ENCODE measurements at places on chromosomes 3 and 15.

DNA sequence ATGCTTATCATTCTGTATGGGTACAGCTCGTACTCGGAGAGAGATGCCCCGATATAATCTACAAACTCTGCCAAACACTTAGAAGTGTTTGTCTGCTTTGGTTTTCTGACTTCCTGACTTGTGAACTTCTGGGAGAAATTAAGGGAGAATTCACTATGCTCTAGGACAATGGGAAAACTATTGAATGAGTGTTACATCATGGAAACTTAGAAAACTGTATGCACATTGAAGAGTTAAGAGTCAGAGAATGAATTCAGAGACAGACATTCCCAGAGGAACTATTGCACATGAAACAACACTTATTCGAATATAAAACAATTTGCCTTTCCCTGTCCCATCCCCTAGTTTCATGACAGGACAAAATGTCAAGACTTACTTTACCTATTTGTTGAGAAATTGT, 57.8 kb downstream of the DTWD1 start:
- no peak for DNase-seq

DNA sequence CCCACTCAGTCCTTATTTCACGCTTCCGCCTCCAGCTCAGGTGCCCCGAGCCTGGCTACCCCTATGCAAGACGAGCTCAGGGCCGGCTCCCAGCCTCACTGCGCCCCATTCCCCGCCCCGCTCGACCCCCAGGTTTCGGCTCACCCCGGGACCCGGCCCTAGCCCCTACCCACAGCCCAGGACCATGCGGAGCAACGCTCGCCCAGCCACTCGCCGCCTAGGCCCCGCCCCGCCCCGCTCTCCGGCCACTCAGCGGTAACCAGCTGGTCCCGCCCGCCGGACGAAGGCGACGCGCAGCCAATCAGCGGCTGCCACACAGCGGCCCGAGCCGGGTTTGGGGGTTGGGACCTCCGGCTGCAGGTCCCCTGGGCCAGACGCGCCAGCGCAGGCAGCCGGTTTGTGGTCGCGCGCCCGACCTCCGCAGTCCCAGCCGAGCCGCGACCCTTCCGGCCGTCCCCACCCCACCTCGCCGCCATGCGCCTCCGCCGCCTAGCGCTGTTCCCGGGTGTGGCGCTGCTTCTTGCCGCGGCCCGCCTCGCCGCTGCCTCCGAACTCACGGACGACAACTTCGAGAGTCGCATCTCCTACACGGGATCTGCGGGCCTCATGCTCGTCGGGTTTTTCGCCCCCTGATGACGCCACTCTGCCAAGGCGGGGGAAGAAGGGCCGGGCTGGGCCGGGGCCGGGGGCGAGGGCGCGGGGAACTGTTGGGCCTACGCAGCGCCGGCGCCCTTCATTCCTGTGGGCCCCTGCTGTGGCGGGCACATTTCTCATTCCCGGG, at the start of gene CATSPER2:
Gene CATSPER2, minus strand, starts transcription at position 196 of the 781 bp plus-strand sequence. CDS start 783 bp downstream, outside the sequence.
- DNase-seq, result no peak

- no peak for DNase-seq
Measured at GRCh38 chr3:179513862-179514261, 48.9 kb upstream of the ACTL6A start.

- no peak for DNase-seq
Measured at GRCh38 chr3:148992027-148992634, 791 bp downstream of the GYG1 start.

DNA sequence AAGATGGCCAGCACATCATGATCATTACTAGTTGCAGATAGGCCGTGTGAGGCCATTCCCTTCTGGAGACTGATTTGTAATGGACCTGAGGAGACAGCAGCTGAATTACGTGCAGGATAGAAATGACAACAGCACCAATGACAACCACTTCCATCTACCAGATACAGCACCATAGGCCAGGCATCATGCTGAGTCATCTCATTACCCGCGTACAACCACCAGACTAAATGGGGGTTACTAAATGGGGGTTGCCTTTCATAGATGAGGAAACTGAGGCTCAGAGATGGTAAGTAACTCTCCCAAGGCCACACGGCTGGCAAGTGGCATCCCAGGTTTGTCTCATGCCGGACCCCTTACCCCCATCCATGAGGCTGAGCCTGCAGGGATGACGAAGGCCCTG, 32.8 kb upstream of the FAM107A start:
- DNase-seq, result no peak

DNA sequence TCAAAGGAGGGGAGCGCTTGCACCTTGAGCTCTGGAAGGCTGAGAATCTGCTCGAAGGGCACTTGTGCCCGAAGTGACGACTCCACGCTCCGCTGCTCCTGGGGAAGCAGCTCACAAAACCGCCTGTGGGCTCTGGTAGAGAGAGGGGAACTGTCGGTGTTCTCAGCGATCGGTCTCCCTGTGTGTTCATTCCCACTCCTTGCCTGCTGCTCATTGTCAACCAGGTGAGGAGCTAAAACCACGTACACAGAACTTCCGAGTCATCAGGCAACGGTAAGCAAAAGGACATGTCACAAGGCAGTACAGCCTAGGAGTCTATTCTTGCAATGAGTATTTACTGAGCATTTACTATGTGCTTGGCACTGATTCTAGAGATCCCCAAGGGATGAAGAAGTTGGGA, 1.5 kb downstream of the CIB1 start:
- no peak for DNase-seq

DNA sequence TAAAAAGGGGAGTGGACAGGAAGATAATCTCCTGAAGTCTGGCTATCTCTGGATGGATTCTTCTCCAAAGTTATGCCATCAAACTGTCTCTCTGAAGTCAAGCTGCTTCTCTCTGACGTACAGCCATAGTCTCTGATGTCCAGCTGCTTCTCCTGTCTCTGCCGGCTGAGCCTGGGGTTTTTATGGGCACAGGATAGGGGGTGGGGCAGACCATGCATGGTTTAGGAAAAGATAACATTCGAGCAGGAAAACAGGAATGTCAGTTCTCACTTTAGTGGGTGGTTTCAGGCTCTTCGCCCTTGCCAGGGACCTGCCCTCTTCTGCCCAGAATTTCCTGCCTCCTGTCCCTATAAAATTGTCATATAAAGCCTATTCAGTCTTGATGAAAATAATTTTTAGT, 110.9 kb upstream of the ROBO1 start:
- DNase-seq, result no peak

DNA sequence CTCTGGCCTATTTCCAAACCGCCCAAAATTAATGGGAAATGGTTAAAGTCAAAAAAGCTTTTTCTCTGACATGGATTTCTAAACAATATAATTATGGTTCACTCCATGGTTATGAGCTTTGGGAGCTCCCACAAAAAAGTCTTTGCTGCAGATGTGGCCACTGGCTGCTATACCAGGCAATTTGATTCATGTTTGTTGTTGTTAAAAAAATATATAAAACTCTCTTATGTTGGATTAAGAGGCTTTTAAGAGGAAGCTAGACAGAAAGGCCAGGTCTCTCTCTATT, 258.6 kb downstream of the TIGIT start:
- DNase-seq, result no peak

- no peak for DNase-seq
Measured at GRCh38 chr3:138724443-138724842, 110.3 kb downstream of the PIK3CB start.

GRCh38 chr3:187227658-187228258, 30.5 kb downstream of the RTP1 start:
- no peak for DNase-seq

- DNase-seq, result no peak
Measured at GRCh38 chr15:25743548-25744275, 119.4 kb downstream of the ATP10A start.

DNA sequence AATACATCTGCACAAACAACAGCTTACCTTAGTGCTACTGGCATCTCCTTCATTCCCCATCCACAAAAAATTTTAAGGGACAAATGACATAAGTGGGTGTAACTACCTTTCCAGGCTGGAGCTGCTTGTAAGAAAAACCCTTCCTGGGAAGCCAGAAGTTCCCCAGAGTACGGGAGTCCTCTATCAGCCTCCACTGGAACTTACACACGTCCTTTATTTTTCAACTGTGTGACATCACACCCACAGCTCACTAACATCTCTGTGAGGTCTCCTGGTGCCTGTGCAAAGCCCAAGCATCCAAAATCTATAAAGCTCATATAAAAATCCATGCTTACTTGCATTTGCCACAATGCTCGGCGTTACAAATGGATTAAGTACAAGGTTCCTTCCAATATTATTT, 27.6 kb downstream of the LRIG1 start:
- no peak for DNase-seq

DNA sequence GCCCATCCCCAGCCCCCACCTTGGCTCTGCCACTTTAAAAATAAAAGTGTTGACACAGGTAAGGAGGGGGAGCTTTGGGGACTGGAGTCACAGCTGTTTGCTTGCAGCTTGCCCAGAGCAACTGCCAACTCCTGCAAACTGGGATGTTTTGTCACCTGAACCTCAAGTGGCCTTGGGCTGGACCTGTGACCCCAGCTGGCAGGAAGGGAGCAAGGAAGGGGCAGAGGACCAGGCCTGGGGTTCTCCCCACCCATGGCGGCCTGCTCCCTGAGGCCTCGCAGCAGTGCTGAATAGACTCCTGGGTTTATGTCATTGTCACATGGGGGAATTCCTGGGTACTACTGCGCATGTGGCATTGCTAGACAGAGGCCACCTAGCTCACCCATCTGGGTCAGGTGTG, 246.9 kb upstream of the TLE3 start:
- DNase-seq, result no peak

DNA sequence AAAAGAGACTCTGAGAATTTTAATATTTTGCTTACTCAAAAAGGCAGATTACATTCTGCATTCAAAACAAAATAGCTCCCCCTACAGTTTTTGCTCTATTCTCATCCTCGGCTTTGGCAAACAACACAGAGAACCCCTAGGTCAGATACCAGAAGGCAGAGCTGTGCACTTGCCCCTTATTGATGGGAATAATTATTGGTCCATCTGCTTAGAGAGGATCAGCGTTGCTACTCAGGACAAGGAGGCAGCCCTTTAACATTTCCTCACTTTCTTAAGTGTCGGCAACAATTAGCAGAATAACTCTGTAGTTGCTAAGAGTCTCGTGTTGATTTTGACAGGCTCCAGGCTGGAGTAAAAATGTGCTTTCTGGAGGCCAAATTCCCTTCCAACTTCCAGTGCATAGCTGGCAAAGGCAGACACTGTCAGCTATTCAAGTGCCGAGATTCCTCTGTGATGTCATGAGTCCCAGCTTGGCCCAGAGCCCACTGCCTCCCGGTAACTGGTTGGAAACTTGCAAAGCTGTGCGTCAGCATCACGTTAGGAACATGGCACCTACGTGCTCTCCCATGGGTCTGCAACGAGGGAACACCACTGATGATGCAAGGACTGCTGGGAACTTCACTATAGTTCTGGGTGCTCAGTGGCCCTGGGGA, 482.7 kb upstream of the ADAMTS9 start:
- DNase-seq, result no peak

GRCh38 chr15:57090496-57090859, 172.0 kb downstream of the TCF12 start:
- no peak for DNase-seq

DNA sequence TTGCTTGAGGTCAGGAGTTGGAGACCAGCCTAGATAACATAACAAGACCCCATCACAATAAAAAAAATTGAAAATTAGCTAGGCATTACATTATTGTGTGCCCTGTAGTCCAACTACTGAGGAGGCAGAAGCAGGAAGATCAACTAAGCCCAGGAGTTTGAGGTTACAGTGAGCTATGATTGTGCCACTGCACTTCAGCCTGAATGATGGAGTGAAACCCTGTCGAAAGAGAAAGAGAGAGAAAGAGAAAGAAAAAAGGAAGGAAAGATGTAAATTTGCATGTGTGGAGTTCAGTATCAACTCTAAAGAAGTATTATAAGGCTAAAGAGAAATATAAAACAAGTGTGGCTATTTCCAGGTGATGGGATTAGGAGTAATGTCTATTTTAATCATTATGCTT, 661.4 kb downstream of the RBMS3 start:
- DNase-seq, result no peak

GRCh38 chr3:81643721-81644120, 117.7 kb downstream of the GBE1 start:
- DNase-seq, result no peak

DNA sequence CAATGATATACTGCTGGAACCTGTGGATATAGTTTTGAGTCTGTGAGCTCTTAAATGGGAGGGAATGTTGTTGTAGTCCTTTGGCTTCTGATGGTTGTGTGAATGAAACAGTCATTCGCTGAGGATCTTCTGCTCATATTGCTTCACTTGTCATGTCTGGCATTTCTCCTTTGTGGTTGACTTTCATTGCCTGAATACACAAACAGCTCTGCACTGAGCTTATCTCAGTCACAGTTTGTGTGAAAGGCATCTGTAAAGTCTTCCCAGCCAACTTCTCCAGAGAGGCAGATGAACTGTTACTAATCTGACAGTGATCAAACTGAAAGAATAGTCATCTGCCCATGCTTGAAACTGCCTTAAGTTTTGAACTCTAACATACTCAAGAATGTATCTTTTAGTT, 59.8 kb downstream of the TMED3 start:
- DNase-seq, result no peak

GRCh38 chr3:115814778-115815380, 191.6 kb downstream of the GAP43 start:
- peak; percentile 49 for DNase-seq

GRCh38 chr3:177231242-177231641, 34.0 kb upstream of the TBL1XR1 start:
- DNase-seq, result no peak

Data from stimulated activated CD4-positive, alpha-beta T cell treated with anti-CD3 and anti-CD28 coated beads, Interleukin-15, amount 100 ng/mL, for 1 hour (primary cell).